AG08395 (cell line): ENCODE measurements at places on chromosomes 4 and X.
A peak's percentile ranks its signal among the peaks of the same experiment; 100 is the strongest.

- DNase-seq = no peak
These were observed 6.9 kb downstream of the CXCL10 start for GRCh38 chr4:76016393-76016792.

- DNase-seq = no peak
These were observed 88.2 kb downstream of the TAB3 start for GRCh38 chrX:30800901-30801300.

- DNase-seq = peak; percentile 41
These were observed 170.5 kb upstream of the TBC1D9 start for GRCh38 chr4:140926672-140927071.

DNA sequence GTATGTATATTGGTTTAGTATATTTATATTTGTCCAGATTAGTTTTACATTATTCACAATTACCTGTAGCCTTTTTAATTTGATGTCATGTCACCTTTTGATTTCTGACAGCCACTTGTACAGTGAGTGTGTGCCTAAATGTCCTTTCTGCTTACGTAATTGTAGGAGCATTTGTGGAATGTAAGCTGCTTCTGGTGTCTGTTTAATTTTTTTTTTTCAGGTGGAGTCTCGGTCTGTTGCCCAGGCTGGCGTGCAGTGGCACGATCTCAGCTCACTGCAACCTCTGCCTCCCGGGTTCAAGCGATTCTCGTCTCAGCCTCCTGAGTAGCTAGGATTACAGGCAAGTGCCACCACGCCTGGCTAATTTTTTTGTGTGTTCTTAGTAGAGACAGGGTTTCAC is 91.2 kb upstream of the XAGE2 start:
- no peak for DNase-seq

DNA sequence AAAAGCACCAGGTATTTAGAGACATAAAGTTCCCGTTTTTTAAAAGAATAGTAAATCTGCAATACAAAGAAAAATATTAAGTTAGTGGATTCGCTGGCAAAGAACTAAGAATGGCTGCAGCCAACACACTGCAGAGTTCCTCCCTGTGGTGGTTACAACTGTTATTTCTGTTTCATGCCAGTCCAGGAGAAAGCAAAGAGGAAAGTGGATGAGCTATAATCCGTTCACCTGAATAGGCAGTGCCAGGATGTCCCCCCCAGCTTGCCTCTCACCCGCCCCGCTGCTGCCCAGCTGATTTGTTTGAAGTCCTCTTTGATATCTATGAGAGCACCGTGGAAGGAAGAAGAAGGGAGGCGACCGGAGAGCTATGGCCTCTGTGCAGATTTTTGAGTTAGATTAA is 63.9 kb downstream of the PTCHD1 start:
- DNase-seq = no peak

DNA sequence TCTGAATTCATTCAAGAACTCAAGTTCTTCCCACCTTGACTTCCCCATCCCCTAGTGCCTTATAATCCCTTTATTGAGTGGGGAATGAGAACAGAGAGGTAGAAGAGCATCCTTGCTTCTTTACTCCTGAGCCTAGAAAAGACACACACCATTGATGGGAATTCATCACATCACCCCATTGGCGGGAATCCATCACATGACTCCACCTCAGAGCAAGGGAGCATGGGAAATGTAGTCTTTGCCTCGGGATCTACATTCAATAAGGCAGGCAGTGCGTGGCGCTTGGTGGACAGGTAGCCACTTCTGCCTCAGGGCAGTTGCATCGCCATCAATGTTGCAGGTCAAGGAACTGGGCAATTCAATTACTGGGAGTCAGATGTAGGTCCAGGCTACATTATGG is 50.7 kb downstream of the MXRA5 start:
- DNase-seq = peak; percentile 18

DNA sequence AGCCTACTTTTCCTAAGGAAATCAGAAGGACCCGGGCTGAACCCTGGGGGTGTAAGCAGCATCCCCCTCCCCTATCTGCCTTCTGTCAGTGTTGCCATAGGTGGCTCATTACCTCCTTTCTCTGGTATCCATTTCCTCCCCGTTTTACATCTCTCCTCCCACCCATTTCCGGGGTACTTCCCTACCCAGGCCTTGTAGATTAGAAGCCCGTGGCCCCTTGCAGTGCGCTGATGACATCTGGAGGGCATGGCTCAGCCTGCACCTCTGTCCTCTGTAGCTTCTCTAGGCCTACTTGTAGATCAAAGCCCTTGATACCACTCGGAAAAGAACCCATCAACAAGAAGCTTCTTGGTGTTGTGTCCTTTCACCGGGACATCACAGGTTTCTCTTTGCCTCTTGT is 71.8 kb downstream of the NBDY start:
- no peak for DNase-seq

DNA sequence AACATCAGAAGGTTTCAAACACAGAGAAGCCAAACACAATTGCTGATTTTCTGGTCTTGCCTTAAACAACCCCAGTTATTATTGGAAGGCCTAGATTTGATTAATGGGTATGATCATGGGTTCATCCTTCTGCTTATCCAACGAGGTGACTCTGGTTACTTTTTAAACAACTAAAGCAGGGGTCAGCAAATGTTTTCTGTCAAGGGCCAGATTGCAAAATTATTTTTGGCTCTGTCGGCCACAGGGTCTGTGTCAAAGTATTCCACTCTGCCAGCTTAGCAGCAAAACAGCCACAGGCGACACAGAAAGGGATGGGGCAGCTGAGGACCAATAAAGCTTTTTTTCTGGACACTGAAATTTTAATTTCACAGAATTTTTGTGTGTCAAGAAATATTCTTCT is 249.1 kb upstream of the STS start:
- DNase-seq = no peak

GRCh38 chr4:2763511-2763967 is 7.4 kb upstream of the TNIP2 start:
- DNase-seq = no peak

DNA sequence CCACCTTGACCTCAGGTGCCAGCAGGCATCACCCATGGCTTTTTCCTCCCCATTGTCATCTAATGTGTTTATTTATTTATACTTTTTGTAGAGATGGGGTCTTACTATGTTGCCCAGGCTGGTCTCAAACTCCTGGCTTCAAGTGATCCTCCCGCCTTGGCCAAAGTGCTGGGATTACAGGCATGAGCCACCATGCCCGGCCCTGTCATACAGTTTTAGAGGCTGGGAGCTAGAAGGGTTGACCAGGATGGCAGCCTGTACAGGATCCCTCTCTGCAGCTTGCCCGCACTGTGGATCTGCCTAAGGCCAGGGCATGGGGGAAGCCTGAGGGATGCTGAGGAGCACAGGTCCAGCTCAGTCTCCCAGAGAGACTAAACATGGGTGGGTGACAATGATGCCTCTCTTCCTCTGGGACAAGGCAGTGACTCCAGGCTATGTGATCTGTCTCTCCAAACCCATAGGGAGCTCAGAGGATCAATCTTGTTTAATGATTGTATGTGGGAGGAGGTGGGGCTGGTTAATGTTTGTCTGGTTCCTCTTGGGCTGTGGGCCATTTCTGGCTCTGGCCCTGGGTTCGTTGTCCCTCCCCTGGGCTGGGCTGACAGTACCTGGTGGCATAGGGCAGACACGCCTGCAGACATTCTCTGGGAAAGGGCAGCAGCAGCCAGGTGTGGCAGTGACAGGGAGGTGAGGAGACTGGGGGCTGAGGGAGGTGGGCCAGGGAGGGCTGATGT is 8.3 kb upstream of the GJB1 start:
- DNase-seq = no peak

DNA sequence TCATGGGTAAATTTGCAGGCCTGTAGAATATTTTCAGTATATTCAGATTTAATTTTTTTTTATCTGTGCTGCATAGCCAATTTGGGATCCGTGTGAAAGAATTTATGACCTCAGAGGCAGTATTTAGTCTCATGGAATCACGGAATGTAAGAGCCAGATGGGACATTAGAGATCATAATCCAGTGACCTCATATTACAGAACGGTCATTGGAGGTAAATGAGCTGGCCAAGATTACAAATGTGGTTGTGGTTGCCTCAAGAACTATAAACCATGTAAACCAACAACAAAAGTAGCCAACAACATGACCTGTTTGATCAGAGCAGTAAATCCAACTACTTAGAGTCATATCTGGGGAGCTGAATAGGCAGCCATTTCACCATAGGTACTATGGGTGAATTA is 71.6 kb downstream of the AMOT start:
- peak; percentile 47 for DNase-seq
